CD4-positive, CD25-positive, alpha-beta regulatory T cell (primary cell): ENCODE measurements at places on chromosomes 1 and 21.

GRCh38 chr1:109315288-109315687 is 8.5 kb upstream of the MYBPHL start:
- no peak for DNase-seq

- no peak for DNase-seq
Measured at GRCh38 chr1:95340061-95340460, 106.1 kb downstream of the RWDD3 start.

- no peak for DNase-seq
Measured at GRCh38 chr1:63713627-63714481, 60.0 kb upstream of the ROR1 start.

DNA sequence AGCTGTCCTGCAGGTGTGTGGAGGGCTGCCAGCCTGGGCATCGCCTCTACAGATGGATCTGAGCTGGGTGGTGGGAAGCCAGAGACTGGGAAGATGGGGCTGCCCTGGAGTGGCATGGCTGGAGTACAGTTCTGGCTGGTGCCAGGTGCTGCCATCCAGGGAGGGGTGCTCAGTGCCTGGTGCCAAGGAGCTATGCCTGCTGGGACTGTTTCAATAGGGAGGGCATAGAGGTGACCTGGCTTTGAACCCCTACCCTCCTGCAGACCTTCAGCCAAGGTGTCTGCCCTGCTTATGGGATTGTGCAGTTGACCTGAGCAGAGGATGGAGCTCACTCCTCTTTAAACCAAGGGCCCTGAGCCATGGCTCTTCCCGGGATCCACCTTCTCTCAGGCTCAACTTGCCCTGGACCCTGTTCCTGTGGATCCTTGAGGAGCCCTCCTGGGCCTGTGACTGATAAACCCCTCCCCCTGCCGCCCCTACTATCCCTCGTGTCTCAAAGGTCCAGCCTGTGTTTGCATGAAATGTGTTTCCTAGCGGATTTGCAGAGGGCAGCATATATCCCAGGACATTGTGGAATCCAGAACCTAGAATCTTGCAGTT is 48.7 kb downstream of the PTPRU start:
- no peak for DNase-seq
